CD4-positive, alpha-beta memory T cell (primary cell): ENCODE measurements at places on chromosomes 1 and 21.

DNA sequence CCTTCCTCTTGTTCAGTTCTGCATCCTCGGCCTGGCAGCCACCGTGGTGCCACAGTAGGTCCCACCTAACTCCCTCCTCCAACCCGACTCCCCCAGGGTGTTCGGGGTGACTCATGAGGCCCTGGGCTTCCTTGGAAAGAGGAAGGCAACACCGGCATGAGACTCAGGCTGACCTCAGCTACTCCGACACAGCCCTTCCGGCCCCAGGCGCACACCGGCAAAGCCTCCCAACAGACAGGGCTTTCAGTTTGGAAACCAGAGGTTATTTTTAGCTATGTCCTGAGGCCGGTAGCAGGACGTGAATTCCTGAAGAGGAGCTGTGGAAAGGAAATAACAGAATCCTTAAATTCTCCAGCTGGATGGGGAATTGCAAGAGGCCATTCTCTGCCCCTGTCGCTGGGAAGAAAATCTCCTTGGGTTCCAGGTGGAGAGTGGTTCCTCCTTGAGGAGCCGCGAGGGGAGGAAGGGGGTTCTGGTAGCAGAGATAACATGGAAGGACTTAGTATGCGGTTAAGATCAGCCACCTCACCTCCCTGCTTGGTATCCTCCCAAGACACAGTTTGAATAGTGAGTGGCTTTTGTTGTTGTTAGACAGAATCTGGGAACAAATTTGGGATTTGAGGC, 24.4 kb downstream of the PLXNA2 start:
- no peak overlapping the region for H3K27ac ChIP-seq
- no peaks in the 10 kb centered on the region for H3K4me1 ChIP-seq
- no peaks in the 10 kb centered on the region for H3K27me3 ChIP-seq
- no peak overlapping the region for H3K4me3 ChIP-seq
- no peaks in the 10 kb centered on the region for H3K36me3 ChIP-seq
- DNase-seq = no peak

DNA sequence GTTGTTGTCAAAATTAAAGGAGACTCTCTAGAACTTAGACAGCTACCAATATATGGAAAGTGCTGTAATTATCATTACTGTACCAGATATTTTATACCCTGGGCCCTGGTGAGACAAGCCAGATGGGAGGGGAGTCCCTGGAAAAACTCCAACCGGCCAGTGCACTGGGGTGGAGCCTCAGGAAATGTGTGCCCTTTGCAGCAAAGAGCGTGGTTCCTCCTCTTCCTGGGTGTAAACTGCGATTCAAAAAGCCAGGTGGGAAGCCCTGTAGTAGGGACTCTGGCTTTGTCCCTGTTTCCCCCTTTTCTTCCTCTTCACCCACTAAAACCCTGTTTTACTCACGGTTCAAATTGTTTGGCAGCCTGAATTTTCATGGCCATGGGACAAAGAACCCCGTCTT, 812.3 kb downstream of the PLA2G4A start:
- H3K4me3 ChIP-seq = no peak overlapping the region
- no peaks in the 10 kb centered on the region for H3K4me1 ChIP-seq
- no peaks in the 10 kb centered on the region for H3K36me3 ChIP-seq

- H3K36me3 ChIP-seq = no peaks in the 10 kb centered on the region
- peaks cover 52% of the 10 kb centered on the region for H3K4me1 ChIP-seq
- H3K4me3 ChIP-seq = no peak overlapping the region
Measured at GRCh38 chr1:54312796-54313316, 93.3 kb downstream of the SSBP3 start.

DNA sequence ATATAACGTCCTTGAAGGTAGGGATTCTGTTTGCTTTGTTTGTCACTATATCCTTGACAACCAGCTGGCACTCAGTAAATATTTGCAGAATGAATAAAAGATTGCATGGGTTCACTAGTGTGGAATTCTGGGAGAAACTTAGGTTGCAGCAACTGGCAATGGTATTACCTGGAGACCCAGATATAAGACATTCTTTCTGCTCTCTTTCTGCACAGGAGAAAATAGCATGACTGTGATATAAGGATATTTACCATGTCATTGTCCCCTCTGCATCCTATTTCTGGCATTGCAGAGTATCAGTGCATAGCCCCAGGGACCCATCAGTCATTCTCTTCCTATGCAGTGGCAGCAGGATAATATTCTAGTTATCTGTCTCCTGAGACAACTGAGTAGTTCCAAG, 308.9 kb upstream of the LRRC7 start:
- H3K36me3 ChIP-seq = no peaks in the 10 kb centered on the region
- no peaks in the 10 kb centered on the region for H3K4me1 ChIP-seq
- H3K4me3 ChIP-seq = no peak overlapping the region
- H3K27me3 ChIP-seq = no peaks in the 10 kb centered on the region
- no peak overlapping the region for H3K27ac ChIP-seq

DNA sequence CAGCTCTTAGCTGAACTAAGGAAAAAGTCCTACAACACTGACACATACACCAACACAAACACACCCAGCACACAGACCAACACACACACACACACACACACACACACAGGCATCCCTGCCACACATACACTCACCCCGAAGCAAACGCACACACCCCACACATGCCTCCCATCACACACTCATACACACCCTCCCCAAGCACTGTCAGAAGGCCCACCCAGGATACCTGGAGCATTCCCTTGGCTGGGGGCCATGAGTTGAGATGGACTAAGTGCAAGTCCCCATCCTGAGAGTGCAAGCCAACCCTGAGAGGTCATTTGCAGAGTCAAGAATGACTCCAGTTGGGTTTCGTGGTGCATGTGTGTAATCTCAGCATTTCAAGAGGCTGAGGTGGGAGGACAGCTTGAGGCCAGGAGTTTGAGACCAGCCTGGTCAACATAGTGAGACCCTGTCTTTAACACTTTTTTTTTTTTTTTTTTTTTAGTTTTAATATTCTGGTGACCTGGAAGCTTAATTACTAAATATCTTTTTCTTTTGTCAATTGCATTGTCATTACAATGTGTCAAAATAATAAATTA, 117.3 kb downstream of the RHOU start:
- no peaks in the 10 kb centered on the region for H3K27me3 ChIP-seq
- H3K4me3 ChIP-seq = no peak overlapping the region
- no peaks in the 10 kb centered on the region for H3K4me1 ChIP-seq
- H3K36me3 ChIP-seq = no peaks in the 10 kb centered on the region
- DNase-seq = no peak
- H3K27ac ChIP-seq = no peak overlapping the region

DNA sequence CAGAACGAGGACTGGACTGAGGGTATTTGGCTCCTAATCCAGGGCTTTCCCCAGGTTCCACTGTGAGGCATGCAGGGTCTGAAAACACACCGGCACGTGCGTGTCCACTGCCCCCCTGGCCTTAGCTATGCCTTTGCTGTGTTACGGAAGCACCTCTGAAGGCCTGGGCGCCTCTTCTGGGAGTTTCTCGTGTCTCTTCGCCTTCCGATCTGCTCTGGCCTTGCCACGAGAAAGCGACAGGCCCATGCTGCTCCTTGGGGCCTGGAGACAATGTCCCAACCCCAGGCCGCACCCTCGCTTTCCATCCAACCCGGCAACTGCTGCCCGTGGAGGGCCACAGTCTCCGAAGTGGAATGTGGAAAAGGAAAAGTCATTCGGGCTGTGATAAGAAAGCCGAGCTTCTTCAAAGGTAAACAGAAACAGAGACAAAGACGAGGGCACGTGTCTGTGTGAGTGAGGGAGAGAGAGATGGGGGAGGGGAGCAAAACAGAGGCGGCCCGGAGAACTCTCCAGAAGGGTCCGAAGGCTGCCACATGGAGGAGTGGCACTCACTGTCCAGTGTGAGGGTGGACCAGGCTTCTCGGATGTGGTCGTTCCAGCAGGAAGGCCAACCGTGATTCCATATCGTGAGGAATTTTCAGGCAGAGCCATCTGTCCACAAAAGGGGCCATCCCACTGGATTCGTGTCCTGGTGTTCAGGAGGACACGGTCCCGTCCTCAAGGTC, 3.4 kb upstream of the UMODL1 start:
- H3K27ac ChIP-seq = no peak overlapping the region
- no peak for DNase-seq
- no peaks in the 10 kb centered on the region for H3K27me3 ChIP-seq
- H3K4me1 ChIP-seq = peaks cover 24% of the 10 kb centered on the region
- H3K36me3 ChIP-seq = no peaks in the 10 kb centered on the region

DNA sequence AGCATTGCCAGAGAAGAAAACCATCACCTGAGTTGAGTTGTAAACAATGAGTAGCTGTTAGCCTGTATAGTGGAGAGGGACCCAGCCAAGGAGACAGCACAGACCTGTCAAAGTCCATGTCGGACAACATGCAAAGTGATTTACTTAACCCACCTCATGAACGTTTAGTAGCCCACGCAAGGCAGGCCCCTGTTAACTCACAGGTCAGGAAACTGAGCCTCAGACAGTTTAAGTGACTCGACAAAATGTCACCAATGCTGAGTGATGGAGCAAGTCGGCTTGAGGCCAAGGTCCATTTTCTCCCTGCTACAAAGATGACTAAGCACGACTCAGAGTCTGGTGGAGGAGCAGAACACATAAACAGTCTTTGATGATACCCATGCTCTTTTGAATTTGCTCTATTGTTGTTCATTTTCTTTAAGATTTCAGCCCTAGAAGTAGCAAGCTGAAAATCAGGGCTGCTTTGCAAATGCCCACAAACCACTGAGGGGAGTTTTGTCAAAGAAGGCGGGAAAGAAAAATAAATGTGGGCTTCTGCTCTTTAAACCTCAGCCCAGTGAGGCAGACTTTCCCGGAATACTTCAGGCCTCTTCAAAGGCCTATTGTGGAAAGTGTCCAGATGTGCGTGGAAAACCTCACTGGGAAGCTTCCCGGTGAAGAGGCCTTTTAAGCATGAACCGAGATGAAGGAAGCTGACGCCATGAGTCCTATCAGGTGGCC, 83.8 kb upstream of the HOOK1 start:
- peaks cover 5% of the 10 kb centered on the region for H3K4me1 ChIP-seq
- H3K4me3 ChIP-seq = no peak overlapping the region
- H3K36me3 ChIP-seq = no peaks in the 10 kb centered on the region
- no peaks in the 10 kb centered on the region for H3K27me3 ChIP-seq
- no peak overlapping the region for H3K27ac ChIP-seq

DNA sequence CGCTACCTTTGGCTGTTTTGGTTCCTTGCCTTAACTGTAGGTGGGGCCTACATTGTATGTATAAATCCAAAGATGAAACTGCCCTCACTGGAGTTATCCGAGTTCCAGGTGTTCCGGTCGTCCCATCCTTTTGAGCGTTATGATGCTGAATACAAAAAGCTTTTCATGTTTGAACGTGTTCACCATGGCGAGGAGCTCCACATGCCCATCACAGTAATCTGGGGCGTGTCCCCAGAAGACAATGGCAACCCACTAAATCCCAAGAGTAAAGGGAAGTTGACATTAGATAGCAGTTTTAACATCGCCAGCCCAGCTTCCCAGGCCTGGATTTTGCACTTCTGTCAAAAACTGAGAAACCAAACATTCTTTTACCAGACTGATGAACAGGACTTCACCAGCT, 139.5 kb downstream of the TLR5 start:
- no peak for DNase-seq
- H3K36me3 ChIP-seq = no peaks in the 10 kb centered on the region
- H3K27me3 ChIP-seq = no peaks in the 10 kb centered on the region
- no peak overlapping the region for H3K27ac ChIP-seq
- H3K4me1 ChIP-seq = no peaks in the 10 kb centered on the region

GRCh38 chr1:246582301-246583055, 16.2 kb downstream of the CNST start:
- H3K4me3 ChIP-seq = no peak overlapping the region
- no peaks in the 10 kb centered on the region for H3K27me3 ChIP-seq
- peaks cover 15% of the 10 kb centered on the region for H3K36me3 ChIP-seq

- no peaks in the 10 kb centered on the region for H3K4me1 ChIP-seq
- H3K36me3 ChIP-seq = no peaks in the 10 kb centered on the region
- H3K27me3 ChIP-seq = no peaks in the 10 kb centered on the region
- H3K27ac ChIP-seq = no peak overlapping the region
Measured at GRCh38 chr1:11878081-11878890, 19.5 kb upstream of the NPPB start.

GRCh38 chr1:44860331-44860730, 17.3 kb upstream of the PTCH2 start:
- H3K36me3 ChIP-seq = no peaks in the 10 kb centered on the region
- H3K27me3 ChIP-seq = no peaks in the 10 kb centered on the region
- no peak overlapping the region for H3K4me3 ChIP-seq

- H3K4me3 ChIP-seq = peak overlapping the region; percentile 94
- H3K36me3 ChIP-seq = peaks cover 7% of the 10 kb centered on the region
- DNase-seq = no peak
- H3K4me1 ChIP-seq = peaks cover 88% of the 10 kb centered on the region
Measured at GRCh38 chr1:167631386-167631935, 1.4 kb downstream of the RCSD1 start.

- no peak for DNase-seq
- H3K27me3 ChIP-seq = no peaks in the 10 kb centered on the region
- H3K27ac ChIP-seq = no peak overlapping the region
- H3K36me3 ChIP-seq = no peaks in the 10 kb centered on the region
Measured at GRCh38 chr1:16275591-16275990, 38.6 kb upstream of the CPLANE2 start.

GRCh38 chr21:38027901-38028498, 111.7 kb upstream of the KCNJ6 start:
- H3K27me3 ChIP-seq = no peaks in the 10 kb centered on the region
- no peaks in the 10 kb centered on the region for H3K36me3 ChIP-seq
- no peak overlapping the region for H3K4me3 ChIP-seq
- H3K27ac ChIP-seq = no peak overlapping the region
- H3K4me1 ChIP-seq = no peaks in the 10 kb centered on the region

DNA sequence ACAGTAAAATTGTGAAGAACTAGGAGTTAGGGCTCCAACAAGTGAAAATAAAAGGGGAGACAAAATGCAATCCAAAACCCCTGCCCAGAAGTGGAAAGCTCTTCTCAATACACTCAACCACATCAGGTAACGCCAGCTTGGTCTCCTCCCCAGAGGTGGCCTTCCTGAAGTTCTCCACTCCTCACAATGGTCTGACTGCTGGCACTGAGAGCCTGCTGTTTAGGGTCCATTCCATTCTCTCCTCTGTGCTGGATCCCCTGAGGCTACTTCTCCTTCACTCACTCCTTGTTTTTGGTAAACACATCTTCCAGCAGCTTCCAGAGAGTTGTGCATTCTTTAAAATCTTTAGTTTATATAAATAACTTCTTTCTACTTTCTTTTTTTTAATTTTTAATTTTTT, 189.5 kb downstream of the KCNT2 start:
- no peak overlapping the region for H3K27ac ChIP-seq
- H3K4me3 ChIP-seq = no peak overlapping the region
- H3K4me1 ChIP-seq = no peaks in the 10 kb centered on the region
- DNase-seq = no peak

- no peaks in the 10 kb centered on the region for H3K4me1 ChIP-seq
- H3K27me3 ChIP-seq = no peaks in the 10 kb centered on the region
- H3K27ac ChIP-seq = no peak overlapping the region
- H3K36me3 ChIP-seq = no peaks in the 10 kb centered on the region
Measured at GRCh38 chr1:70025846-70026245, 179.5 kb downstream of the LRRC40 start.

DNA sequence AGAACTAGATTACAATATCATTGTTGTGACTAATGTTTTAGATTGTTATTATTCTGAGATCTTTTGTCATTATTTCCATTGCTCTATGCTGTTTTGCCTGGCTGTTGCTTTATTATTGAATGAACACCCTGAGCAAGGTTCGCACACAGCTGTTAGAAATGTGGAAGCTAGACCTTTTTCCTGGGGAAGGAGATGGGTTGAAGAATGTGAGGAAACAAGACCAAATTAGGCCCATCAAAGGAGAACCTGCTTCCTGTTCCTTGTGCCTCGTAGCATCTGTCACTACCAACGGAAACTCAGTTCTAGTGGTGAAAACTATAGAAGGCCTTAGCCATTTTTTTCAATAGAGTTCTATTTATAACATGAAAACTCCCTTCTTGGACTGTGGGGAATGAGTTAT, 68.7 kb downstream of the RGL1 start:
- peak; percentile 18 for DNase-seq
- no peaks in the 10 kb centered on the region for H3K36me3 ChIP-seq
